ENCODE measurements at places on chromosomes 6 and 20.

- no peak for DNase-seq
These were observed 22.5 kb upstream of the C6orf58 start for GRCh38 chr6:127554435-127555006.

- no peak for DNase-seq
These were observed 731.5 kb upstream of the EPHA7 start for GRCh38 chr6:94150886-94151285.

DNA sequence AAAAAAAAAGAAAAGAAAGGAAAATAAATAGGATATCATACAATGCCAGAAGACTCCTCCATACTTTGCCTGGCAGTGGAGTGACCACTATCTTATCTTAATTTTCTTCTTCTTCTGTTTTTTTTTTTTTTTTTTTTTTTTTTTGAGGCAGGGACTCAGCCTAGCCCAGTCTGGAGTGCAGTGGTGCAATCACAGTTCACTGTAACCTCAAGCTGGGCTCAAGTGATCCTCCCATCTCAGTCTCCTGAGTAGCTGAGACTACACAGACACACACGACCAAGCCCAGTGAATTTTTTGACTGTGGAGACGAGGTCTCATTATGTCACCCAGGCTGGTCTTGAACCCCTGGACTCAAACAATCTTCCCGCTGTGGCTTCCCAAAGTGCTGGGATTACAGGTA lies 17.1 kb upstream of the MMP9 start:
- DNase-seq = peak; percentile 28

DNA sequence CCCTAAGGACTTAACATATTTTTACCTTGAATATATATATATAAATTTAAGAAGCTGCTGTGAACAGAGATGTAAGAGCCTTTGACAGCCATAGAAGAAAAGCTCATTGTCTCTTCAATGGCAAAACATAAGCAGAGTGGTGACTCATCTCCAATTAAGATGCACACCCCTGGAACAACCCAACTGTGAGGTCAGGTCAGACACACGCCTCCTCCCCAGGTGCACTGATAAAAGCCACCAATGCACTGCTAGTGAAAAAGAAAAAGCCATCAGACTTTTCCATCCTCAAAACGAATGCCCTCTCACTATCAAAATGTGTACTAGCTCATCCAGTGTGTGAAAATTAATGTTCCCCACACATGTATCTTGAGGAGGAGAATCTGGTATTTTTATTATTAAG lies 100.1 kb downstream of the SMLR1 start:
- DNase-seq = no peak

DNA sequence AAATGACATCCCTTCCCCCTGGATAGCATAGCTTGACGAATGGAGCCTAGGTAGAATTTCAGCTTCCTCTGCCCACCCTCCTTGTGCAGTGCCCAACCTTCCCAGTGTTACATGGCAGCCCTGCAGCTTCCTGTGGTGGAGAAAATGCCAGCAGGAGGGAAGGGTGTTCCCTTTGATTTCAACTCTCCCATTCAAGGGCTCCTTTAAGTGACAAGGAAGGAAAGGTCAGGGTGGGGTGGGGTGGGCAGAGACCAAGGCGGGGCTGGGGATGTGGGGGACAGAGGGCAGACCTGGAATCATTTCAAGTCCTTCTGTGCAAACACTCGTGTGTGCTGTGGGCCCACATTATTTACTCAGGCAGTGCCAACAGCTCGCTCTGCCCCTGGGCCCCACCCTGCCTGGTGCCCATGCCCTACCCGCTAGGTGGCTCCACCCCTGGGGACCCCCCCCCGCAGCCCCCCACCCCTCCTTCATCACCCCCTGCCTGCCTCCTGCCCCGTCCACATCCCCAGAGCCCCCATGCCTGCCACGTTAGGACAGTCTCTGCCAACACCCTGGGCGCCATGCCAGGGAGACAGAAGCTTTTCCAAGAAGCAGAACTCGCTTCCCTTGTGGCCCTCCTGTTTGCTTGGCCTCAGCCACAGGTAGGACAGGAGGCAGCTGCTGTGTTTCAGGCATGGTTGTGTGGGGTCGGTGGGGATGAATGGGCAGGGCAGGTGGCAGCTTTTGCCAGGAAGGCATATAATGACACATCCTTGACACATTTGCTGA lies 9.4 kb downstream of the SPDEF start:
- no peak for DNase-seq

DNA sequence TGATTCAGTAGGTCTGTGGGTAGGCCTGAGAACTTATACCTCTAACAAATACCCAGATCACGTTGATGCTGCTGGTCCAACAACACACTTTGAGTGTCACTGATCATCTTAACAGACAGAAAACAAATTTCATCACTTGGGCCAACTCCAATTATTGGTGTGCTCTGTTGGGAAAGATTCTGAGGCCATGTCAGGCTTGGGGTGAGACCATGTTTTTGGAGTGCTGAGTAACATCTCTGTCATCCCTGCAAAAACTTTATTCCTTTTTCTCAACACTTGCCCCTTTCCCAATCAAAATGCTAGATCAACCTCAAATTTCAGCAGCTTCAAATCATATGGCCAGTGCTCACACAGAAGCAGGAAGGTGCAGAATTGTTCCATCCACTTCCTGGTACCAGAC lies 108.8 kb upstream of the TENT5A start:
- DNase-seq = no peak

DNA sequence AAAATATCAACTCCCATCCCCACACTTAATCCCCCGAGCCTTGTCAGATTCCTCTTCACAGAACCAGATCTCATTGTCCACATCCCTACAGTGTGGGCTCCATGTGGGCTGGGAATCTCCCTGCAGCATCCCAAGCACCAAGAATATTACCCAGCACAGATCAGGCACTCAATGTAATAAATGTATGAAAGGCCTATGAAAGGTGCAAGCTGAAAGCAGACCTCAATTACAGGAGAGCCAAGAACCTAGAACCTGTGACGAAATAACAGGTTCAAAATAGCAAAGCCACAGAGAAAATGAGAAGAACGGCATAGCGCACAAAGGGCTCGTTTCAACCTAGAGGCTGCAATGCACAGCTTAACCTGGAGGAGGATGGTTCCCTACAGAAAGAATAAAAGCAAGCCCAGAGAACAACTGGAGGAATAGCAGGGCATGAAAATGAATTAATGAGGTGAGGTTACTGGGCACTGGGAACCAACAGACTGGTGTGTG lies 3.1 kb downstream of the SLC23A2 start:
- DNase-seq = no peak

DNA sequence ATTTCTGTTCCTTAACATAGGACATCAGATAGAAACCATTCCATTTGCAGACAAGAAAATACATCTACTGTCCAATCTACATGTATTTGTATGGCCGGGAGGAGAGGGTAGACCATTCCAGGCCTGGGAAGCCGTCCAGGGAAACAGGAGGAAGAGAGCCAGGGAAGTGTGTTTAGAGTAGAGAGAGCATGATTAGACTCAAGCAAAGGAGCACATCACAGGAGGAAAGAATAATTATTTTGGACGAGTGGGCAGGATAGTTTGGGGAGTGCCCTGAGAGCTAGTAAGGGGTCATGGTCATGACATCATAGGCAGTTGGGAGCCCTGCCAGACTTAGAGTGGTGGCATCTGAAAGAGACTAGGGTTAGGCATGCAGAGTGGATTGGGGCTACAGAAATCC lies 250.0 kb downstream of the HIVEP2 start:
- DNase-seq = peak; percentile 77

GRCh38 chr6:28239636-28240035 lies 12.4 kb downstream of the ZKSCAN4 start:
- no peak for DNase-seq

- no peak for DNase-seq
These were observed 13.2 kb downstream of the CCN2 start for GRCh38 chr6:131937703-131938631.

DNA sequence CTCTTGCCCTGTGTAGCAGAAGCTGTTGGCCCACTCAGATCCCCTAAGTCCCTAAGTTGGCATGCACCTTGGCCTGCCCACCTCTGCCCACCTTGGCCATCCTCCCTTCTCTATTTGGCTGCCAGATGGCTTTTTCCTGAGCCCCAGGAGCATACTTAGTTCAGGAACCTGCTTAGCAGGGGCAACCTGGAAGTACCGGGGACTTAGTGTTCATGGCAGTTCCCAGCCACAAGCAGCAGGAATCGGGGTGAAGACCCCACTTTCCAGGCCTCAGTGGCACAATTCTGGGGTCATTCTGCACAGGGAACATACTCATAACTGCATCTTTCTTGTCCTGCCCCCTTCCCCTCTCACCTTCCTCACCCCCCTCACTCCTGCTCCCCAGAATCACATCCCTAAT lies 158.0 kb upstream of the PMEPA1 start:
- peak; percentile 36 for DNase-seq

DNA sequence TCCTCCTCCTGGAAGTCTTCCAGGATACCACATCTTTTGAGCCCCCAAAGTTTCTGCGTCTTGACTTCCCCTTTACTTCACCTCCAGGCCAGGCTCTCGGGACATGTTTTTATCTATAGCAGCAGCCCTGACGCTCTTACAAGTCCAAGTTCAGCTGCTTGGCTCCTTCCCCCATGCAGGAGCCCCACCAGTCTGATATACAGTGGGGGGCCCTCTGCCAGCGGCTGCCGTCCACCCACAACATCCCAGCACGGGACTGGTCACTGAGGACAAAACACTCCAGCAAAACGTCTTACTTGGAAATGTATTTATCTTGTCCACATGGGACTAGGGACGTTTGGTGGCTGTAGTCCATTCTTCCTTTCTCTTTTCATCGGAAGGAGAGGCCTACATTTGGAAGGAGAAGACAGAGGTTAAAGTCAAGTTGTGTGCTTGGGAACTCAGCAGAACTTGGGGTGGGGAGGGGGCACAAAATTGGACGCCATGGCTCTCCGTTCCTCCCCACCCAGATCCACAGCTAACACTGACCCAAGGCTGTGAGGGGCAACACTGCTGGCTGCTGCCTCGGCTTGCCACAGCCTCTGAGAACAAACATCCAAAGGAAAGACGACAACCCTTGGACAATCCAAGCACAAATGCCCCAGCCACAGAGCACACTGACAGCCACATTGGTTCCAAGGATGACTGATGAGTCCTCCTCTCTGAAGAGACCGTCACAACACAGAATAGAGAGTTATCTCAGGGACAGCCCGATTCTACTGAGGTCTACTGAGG lies 79.2 kb downstream of the PRND start:
- DNase-seq = no peak

DNA sequence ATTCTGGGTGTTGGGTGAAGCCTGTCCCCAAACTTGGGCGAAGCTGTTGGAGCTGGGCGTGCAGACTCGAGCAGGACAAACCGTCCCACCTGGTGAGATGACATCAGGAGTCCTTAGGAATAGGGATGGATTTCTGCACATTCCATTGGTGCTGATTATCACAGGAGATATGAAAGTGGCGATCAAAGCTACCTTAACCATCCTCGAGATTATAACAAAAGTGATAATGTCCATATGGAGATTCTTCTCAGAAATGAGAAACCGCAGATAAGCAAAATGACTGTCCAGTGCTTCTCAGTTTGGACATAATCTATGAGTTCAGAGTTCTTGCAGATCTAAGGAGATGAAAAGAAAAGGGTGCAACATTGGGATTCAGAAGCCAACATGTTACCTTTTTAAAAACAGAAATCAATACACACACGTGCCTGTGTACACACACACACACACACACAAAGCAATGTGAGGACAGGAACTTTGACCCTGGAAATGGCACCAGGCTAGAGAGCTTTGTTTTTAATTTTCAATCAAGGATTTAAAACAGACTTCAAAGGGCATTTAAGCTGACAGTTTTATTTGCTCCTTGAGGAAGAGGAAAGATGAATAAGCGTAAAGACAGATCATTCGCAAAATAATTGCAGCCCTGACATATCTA lies 165.4 kb downstream of the CD83 start:
- DNase-seq = no peak

GRCh38 chr6:77463308-77463860 lies at the start of gene HTR1B:
Gene HTR1B, minus strand, starts transcription at chr6:77463491. Its CDS starts 88 bp downstream, at chr6:77463403.
- no peak for DNase-seq

DNA sequence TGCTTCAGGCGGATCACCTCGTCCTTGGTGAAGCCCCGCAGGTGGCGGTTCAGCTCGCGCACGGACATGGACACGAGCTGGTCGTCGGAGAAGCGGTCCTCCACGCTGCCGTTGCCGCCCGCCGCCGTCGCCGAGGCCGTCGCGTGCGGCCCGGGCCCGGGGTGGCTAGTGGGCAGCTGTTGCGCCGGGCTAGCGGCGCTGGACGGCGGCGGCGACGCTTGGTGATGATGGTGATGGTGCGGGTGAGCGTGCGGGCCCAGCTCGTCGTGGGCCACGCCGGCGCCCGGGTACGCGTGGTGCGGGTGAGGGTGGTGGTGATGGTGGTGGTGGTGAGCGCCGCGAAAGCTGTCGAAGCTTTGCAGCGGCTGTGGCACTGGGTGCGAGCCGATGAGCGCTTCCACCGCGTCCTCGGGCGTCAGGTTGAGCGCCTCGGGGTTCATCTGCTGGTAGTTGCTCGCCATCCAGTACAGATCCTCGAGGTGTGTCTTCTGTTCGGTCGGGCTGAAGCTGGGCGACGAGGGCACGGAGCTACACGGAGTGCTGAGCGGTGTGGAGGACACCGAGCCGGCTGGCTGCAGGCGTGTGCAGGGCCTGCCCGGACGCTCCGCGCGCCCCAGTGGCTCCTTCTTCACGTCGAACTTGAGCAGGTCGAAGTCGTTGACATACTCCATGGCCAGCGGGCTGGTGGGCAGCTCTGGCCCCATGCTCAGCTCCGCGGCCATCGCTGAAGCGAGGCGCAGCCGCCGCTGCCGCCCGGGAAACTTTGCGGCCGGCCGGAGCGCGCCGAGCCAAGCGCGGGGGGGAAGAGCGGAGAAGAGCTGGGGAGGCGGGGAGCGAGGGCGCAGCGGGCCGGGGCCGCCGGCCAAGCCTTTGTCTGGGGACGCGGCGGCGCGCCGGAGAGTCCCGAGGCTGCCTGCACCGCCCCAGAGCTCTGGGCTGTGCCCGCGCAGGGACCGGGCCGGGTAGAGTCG lies 622 bp downstream of the MAFB start:
- no peak for DNase-seq

DNA sequence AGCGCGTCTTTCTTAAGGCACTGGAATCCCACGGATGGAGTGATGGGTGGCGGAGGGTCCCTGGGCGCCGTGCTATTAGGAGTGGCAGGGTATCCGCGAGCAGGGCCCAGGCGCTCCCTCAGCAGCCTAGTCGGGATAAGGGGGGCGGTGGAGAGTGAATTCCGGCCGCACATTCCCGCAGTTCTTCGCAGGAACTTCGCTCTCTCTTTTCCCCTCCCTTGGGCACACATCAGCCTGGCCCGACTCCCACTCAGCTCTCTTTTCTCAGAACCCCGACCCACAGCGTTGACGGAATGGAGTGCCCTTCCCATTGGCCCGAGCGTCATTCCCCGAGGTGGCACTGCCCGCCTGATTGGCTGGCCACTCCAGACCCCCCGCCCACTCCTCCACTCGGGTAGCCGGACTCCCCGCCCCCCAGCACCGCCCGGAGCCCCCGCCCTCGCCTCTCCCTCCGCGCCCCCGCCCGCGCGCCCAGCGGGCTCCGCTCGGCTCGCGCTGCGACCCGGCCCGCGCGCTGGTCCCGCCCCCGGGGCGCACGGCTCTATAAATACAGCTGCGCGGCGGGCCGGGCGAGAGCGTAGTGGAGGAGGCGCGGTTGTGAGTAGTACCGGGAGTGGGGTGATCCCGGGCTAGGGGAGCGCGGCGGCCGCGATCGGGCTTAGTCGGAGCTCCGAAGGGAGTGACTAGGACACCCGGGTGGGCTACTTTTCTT lies at the start of gene ID4:
TSS of gene ID4 (plus strand) at position 572 of the 712 bp plus-strand sequence. CDS start 385 bp downstream, outside the sequence.
- DNase-seq = peak; percentile 94
